ENCODE measurements at places on chromosomes 7 and 10.

- no peak for DNase-seq
These were observed 8.4 kb downstream of the RELN start for GRCh38 chr7:103981003-103981423.

- no peak for DNase-seq
These were observed 475.2 kb downstream of the TCERG1L start for GRCh38 chr10:130836344-130836743.

DNA sequence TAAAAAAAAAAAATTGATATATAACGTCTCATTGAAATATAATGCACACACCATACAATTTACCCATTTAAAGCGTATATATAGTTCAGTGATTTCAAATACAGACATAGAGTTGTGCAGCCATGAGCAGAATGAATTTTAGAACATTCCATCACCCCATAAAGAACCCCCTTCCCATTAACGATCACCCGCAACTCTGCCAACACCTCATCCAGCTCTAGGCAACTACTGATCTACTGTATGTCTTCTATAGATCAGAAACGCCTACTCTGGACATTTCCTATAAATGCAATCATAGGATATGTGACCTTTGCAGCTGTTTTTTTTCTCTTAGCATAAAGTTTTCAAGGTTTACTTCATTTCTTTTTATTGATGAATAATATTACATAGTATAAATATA, 33.4 kb upstream of the GPAM start:
- no peak for DNase-seq

DNA sequence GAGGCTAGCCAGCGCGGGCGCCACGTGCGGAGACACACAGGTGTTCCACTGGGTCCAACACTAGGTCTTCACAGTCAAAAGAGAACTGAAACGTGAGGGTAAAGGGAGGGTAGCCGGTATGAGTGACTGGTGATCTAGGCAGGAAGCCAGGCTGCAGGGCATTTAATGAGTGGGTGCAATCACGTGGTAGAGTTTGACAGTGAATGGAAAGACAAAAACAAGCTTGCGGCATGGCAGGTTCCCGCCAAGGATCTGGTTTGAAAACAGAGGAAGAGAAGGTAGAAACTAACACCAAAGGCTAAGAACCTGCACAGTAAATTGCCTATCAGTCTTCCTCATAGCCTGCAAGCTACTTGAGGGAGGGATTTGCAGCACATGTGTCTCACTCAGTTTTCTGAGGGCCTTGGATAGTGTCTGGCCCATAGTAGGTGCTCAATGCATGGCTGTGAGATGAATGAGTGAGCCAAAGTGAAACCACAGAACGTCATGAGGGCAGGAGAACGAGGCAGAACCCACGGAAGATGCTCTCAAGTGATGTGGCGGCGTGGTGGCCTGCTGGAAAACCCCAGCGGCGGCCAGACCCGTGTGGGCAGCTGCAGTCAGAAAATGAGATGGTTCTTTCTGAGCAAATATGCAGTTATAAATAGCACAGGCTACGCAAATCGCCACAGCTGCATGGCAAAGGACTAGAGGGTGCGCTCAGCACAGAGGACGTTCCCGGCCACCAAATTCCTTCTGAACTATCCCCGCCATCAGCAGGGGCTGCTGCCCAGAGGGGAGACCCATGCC, 183.6 kb upstream of the NFE2L3 start:
- no peak for DNase-seq

DNA sequence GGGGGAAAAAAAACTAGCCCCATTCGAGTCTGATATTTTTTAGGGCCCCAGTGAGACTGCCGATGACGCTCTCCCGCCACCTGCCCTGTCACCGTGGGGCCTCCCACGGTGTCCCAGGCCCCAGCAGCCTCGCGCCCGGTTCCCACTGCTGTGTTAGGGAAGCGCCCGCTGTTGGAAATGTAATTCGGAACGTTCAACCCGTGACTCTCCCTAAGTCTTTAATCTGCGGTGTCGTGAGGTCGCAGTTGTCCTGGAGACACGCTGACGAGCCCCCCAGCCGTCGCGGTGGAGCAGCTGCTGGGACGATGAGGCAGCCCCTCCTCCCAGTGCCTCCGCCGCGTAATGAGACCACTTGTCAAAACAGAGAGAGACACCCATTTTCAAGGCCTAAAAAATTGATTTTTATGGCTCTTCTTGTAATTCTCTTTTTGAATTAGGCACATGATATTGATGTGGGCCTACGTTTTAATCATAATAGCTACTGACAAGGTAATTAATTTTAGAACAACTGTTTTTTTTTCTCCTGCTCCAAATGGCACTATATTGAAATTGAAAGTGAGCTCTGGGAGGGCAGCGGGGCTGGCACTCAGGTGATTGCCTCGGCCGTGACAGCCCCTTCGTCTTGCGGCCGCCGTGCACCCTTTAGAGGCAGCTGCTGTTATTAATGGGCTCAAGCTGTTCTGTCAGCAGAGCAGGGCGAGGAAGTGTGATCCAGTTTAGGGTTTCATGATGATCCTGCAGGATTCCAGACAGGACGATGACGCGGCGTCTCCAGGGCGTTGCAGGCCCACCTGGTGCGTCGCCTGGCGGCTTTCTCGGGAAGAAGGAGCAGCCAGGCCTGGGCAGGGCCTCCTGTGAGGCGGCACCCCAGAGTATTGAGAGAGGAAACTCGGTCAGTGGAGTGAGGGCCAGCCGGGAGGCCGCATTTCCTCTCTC, 63.3 kb downstream of the NKX6-2 start:
- DNase-seq, result no peak

- DNase-seq, result no peak
These were observed 26.1 kb downstream of the IL2RA start for GRCh38 chr10:6035931-6036575.

- DNase-seq, result no peak
These were observed 5.7 kb upstream of the MSS51 start for GRCh38 chr10:73439055-73439454.

DNA sequence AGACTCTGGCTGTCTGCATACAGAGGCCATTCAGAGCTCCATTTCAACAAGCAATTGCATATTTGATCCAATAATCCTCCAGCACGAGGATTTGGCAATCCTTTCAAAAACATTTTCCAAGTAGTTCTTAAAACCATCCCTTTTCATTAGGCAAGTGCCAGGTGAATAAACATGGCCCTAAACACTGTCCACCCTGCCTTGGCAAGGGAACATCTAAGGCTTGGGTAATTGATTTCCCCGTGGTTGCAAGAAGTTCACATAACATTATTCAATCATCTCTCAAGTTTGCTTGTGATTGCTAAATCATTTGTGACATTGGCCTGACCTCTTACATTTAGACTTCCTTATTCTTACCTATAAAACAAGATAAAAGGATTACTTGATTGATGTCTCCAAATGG, 175.2 kb downstream of the CTTNBP2 start:
- DNase-seq, result no peak

- no peak for DNase-seq
These were observed 11.5 kb upstream of the ANAPC16 start for GRCh38 chr10:72204296-72204695.

Measured in urothelium cell line (cell line).